ENCODE measurements at places on chromosomes 11 and 22.

DNA sequence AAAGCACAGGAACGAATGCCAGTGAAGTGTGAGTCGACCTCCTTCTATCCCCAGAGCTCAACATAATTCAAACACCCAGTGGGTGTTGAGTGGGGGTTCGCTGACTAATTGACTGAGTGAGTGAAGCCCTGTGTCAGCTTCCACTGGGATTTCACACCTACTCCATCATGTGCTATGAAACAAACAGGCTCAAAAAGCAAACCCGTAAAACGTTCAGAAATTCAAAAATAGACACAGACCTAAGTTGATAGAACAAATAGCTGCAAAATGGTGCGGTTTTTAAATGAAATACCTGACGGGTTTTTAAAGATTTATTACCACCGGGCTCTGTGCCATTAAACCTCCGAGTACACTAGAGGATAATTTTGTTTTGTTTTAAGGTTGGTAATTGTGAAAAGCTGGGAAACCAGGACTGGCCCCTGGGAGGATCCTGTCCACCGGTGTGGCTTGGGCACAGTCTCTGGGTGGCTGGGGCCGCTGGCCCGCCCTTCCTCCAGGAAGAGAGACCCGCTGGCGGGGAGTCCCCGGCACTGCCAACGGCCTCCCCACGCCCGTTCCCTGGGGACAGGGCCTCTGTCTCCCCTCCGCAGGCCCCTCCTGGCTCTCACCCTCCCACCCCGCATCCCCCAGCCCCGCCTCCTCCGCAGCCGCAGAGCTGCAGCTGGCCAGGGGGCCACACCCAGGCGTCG is 13.6 kb downstream of the KCNJ5 start:
- DNase-seq: no peak

DNA sequence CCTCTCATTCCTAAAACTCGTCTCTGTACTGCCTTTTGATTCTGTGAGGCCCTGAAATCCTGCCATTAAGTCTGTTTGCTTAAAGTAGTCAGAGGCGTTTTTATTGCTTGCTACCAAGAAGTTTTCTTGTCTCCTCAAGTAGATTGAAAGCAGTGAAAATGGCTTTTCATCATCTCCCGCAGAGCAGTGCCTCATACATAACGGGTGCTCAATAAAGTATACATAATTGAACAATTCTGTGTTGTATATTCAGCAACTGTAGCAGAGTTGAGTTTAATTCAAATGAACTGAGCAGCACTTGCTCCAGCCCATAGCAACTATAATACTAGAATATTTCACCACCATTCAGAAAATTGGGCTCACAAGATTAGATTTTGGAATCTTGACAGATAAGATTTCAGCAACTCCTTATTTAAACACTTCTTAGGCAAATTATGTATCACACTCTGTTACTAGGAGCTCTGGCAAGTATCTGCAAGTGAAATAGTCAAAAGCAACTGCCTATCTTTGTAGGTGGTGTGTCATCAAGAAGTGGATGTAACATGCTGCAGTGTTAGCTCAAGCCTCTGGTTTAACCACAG is 20.0 kb downstream of the FIBIN start:
- no peak for DNase-seq

- no peak for DNase-seq
Measured at GRCh38 chr22:35076630-35077029, 10.7 kb downstream of the ISX start.

GRCh38 chr11:111176603-111177002 is 68.9 kb upstream of the POU2AF2 start:
- no peak for DNase-seq

DNA sequence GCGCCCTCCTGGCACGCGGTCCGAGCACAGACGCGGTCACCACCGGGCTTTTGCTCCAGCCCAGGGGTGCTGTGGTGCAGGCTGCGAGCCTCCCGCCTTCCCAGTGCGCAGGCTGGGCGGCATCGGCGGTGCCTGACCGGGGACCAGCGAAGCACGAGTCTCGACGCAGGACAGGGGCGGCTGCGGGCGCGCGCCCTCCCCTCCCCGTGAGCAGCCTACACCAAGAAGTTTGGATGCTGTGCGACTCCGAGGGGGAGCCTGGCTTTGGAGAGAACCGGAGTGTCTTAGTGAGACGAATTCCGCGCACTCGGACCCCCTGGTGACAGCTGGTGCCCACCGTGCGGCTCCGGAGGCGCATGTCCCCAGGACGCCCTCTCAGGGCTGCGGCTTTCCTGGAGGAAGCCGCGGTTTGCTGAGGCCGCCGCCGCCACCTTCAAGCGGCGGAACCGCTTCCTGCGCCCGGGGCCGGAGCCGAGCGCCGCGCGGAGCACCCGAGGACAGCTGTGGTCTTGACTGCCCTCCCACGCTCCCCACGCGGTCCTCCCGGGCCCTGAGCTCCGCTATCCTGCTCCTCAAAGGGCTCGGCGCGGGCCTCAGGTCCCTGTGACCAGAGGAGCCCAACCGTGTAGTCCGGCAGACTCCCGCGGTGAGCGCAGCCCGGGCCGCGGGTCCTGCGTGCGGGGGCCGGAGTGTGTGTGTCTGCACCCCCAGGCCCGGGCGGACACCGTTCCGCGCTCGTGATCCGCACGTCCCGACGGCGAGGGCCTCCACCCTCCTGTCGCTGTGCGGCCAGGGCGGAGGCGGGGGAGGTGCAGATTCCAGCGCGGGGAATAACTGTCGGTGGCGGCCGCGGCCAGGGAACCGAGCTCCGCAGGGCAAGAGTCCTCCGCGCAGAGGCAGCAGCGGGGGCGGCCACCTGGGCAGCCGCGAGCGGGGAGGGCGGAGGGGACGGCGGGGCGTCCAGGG is 1.7 kb downstream of the FGF3 start:
- DNase-seq: no peak

- DNase-seq: no peak
Measured at GRCh38 chr11:64196626-64197025, 9.9 kb upstream of the FERMT3 start.

- no peak for DNase-seq
Measured at GRCh38 chr11:29183301-29183700, 833.5 kb downstream of the KCNA4 start.

- DNase-seq: no peak
Measured at GRCh38 chr11:126479178-126479930, 123.9 kb downstream of the ST3GAL4 start.

GRCh38 chr22:42841444-42841843 is 15.6 kb downstream of the ARFGAP3 start:
- DNase-seq: no peak

DNA sequence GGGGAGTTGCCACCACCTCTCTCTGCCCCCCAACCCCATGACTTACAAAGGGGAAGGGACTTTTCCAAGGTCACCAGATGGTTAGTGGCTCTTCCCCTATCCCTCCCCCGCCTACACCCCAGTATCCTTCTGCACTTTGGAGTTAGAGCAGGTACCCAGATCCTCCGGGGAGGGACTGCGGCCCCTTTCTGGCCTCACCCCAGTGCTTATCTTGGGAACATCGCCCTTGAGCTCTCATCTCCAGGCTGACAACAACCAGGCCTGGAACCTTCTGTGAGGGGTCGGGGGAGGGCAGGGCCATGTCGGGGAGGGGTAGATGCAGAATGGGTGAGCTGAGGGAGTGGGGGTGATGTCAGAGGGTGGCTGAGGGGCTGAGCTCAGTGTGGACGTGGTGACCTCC is 7.5 kb upstream of the NAALADL1 start:
- no peak for DNase-seq

DNA sequence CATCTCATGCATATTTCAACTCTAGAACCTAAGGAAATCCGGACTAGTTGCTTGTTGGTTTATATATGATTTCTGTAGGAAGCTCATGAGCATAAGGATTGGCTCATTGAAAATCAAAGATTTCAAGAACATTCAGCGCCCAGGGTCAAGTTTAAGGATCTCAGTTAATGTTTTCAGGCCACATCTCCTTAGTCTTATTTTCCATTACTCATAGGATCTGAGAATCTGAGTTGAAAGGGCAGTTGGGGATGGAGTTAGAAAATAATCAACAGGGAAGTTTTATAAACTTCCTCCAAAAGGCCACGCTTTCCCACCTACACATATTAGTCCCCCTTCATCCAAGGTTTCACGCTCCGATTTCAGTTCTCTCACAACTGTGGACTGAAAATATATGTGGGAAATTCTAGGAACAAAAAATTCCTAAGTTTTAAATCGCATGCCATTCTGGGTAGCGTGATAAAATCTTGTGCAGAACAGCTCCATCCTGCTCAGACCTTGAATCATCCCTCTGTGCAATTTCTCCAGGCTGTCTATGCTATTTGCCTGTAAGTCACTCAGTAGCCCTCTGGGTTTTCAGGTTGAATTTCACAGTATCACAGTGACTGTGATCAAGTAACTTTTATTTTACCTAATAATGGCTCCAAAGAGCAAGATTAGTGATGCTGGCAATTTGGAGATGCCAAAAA is 160.2 kb downstream of the KIRREL3 start:
- no peak for DNase-seq

DNA sequence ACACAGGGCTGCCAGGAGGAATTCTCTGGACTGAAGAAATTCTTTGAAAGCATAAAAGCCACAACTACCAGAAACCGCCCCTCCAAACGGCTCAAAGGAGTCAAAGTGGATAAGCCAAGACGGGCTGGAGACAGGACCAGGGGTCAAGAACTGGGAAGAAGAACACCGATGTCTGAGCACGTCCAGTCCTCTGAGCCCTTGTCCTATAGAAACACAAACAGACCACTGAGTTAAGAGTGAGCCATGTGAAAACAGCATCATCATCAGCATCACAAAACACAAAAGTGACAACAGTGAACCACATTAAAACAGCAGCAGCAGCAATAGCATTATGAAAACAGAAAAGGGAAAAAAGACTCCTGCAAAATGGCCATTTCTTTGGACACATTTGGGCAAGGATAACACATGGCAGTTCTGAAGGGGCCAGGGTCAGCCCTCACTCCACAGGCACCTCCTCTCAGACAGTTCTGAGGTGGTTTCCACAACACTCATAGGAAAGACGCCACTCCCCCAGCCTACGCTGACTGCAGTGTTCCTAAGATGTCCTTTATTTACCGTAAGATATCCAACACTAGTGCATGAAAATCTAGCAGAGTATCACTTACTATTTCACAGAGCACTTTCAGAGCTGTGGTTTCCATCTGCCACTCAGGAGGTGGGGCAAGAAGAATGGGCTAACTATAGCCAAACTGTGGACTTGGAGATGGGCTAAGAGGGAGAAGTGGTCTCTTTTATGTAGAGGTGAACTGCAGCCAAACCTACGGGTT is 28.6 kb upstream of the YPEL1 start:
- DNase-seq: no peak

- no peak for DNase-seq
Measured at GRCh38 chr11:96459751-96460150, 69.9 kb downstream of the JRKL start.

DNA sequence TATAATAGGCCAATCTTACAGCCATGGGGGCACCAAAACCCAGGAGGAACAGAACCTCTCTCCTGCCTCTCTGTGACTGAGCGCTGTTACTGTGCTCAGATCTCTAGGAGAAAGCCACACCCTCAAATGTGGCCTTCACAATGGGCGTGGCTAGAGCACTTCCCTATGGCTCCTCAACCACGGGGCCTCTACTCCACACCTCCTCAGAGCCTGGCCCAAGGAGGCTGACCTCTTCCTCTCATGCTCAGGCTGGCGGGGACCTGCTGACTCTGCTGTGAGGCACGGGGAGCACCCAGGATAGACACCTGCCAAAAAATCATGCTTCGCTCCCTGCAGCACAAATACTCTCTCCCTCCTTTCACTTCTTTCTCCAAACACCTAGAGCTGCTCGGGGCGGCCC is 41.0 kb downstream of the C11orf58 start:
- no peak for DNase-seq
